CD4-positive, alpha-beta T cell treated with Interleukin-12 subunit alpha and Interleukin-12 subunit beta, for 1 hour (primary cell): ENCODE measurements at places on chromosomes 13 and 19.
A peak's percentile ranks its signal among the peaks of the same experiment; 100 is the strongest.

GRCh38 chr13:87754097-87754496 lies 82.9 kb downstream of the SLITRK5 start:
- no peak for DNase-seq

- no peak for DNase-seq
Observed at GRCh38 chr13:101289764-101290163, 126.5 kb downstream of the NALCN start.

DNA sequence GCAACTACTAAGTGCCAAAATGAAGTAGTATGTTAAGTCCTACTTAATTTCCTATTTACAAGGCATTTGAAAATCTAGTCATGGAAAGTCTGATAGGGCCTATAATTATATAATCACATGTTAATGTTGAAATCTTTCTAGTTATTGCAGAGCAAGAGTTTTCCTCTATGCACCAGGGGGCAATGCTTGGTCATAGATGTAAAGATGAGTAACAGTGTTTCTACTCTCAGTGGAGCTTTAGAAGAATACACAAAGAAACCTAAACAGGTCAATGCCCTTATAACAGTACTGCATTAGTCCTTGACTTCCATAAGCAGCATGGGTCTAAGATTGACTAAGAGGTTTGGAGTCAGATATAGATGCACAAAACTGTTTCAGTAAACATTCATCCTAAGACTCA lies 218.7 kb downstream of the KCTD12 start:
- DNase-seq, result peak; percentile 7

- no peak for DNase-seq
Observed at GRCh38 chr13:106986033-106986484, 418.1 kb upstream of the ARGLU1 start.

DNA sequence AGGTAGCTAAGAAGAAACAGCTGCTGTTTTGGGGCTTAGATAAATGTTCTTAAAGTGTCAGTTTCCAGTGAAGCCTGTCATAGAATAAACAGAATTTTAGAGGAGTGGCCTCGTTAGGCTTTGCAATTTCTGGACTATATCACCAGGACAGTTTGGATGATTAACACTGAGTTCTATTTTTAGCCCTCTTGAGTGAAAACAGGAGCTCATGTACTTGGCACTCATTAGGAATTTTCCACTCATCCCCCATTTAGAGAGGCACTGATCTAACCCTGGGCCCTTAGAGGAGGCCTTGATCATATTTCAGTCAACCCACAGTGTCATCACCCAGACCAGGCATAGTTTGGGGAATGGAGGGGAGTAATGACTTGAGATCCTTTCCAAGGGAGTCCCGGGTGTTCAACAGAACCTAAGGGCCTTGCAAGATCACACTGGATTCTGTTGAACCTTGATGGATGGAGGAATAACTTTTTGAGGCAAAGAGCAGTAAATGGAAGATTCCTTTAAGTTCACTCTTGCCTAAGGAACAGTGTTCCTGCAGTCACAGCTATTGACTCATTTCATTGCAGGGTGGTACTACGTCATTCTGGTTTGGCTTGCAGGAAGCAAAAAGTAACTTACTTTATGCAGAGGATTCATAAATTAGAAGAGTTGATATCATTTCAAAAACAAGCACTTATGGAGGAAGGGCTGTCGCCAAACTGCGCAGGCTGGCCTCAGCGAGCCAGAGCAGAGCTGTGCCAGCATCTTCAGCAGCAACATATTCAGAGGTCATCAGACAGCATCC lies 160.2 kb downstream of the SLC7A1 start:
- DNase-seq, result no peak
